A375 (cell line): ENCODE measurements at places on chromosomes 12 and 14. TPM values are rescaled to one million over a fixed set of nuclear protein-coding genes. Genes with fewer than 3 reads are reported as not detected.

GARIN6 gene
- not detected in 2 replicates for total RNA-seq

B3GNT4 gene
- 0.08 and 0.37 TPM in 2 replicates for total RNA-seq

ASIC1 gene
- total RNA-seq, result 5.9 and 7.6 TPM in 2 replicates

MDM2 gene
- 106 and 140 TPM in 2 replicates for total RNA-seq

RAP1B gene
- 87.4 and 94.6 TPM in 2 replicates for total RNA-seq

FAM90A1 gene
- total RNA-seq, result 0.53 and 0.61 TPM in 2 replicates

PLBD1 gene
- total RNA-seq, result not detected in 2 replicates

EID3 gene
- total RNA-seq, result 5.9 and 11.1 TPM in 2 replicates

CEP290 gene
- total RNA-seq, result 22.8 and 25.4 TPM in 2 replicates

CPNE6 gene
- not detected in 2 replicates for total RNA-seq

ANO6 gene
- 31.1 and 31.3 TPM in 2 replicates for total RNA-seq

PRIMA1 gene
- 0.08 TPM in 1 of 2 replicates, not detected in the other for total RNA-seq

PGF gene
- 3.7 and 5.1 TPM in 2 replicates for total RNA-seq

KIF26A gene
- not detected in 2 replicates for total RNA-seq

SLC35F4 gene
- not detected in 2 replicates for total RNA-seq

RHOF gene
- total RNA-seq, result 28.6 and 33.9 TPM in 2 replicates

MAX gene
- 28.2 and 31.4 TPM in 2 replicates for total RNA-seq

KRT78 gene
- total RNA-seq, result not detected in 2 replicates

EMC9 gene
- total RNA-seq, result 23.3 and 33.3 TPM in 2 replicates

SMIM41 gene
- 0.58 and 0.72 TPM in 2 replicates for total RNA-seq

NEDD1 gene
- 20.1 and 21.5 TPM in 2 replicates for total RNA-seq

ACVRL1 gene
- 0.16 and 0.53 TPM in 2 replicates for total RNA-seq

CAMKK2 gene
- 11.0 and 11.8 TPM in 2 replicates for total RNA-seq

SLC5A8 gene
- not detected in 2 replicates for total RNA-seq

GLS2 gene
- 0.37 TPM in 1 of 2 replicates, not detected in the other for total RNA-seq

LRFN5 gene
- 0.04 and 0.24 TPM in 2 replicates for total RNA-seq

SLC8A3 gene
- not detected in 2 replicates for total RNA-seq

TMEM233 gene
- 0.37 and 0.49 TPM in 2 replicates for total RNA-seq

SMAGP gene
- 19.7 and 25.6 TPM in 2 replicates for total RNA-seq

TMEM132C gene
- total RNA-seq, result not detected in 2 replicates

TAS2R42 gene
- not detected in 2 replicates for total RNA-seq
